Activated naive CD4-positive, alpha-beta T cell treated with anti-CD3 and anti-CD28 coated beads, Interleukin-2, amount 50 U/mL, for 72 hours (primary cell): ENCODE measurements at places on chromosomes 1 and 21.

DNA sequence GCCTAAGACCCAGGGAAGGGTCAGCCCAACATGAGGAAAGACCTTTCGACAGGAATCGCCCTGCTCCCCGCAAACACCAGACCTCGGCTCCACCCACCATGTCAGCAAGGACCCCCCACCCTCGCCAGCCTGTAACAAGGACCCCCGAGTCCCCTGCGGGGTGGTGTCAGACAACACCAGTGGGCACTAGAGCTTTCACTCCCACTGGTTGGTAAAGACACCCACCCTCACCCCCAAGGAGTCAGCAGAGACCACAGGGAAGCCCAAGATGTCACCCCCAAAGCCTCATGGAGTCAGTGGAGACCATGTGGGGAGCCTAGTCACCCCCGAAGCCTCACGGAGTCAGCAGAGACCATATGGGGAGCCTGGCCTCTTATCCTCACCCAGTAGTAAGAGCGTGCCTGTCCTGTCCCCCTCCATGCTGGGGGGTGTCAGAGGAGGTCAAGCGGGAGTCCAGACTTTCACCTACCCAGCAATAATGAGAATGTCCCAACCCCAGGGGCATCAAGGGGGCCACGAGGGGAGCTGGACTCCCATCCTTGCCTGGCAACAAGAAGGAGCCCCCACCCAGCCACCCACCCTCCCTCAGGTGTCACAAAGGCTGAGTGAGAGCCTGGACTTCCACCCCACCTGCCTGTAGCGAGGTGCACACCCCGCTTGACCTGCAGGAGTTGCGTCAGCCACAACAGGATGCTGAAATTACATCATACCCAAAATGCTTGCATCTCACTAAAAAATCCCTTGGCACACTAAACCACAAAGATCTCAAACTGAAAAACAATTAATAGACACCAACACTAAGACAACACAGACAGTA is 24.8 kb downstream of the SLC19A1 start:
- DNase-seq: no peak

DNA sequence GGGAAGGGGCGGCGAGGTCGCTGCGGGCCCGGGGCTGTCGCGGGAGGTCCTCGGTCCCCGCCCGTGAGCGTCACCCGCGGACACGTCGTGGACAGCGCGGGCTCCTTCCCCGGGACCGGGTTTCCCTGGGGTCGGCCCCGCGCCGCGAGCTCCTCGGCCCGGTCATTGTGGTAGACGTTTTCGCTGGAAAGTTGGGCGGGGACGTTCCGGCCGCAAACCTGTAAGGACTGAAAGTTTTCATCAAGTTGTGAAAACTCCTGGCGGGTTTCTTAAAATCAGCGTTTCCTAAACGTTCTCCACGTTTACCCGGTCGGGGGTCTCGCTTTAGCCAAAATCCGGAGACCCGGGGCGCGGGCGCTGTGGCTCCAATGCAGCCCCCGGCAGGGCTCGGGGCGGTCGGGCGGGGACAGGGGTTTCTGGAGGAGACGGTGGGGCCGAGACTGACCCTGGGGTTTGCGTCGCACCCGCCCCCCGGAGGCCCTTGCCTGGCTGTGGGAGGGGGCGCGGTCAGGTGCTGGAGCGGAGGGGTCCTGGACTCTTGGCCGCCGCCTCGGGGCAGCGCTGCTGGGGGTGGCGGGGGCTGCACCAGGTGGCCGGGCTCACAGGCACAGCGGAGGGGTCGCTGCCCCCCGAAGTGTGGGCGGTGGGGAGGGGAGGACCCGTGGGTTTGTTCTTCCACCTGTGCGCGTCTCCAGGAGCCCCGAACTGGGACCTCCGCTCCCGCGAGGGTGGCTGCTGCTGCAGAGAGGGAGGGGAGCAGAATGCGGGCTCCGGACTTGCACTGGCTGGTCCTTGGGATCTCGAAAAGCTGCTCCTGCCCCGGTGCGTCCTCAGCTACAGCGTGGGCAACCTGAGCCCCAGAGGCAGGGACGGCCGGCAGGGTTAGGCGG is 827 bp downstream of the PRKCZ start:
- DNase-seq: no peak

- no peak for DNase-seq
These were observed 158.8 kb downstream of the TOMM20 start for GRCh38 chr1:234969581-234970400.

GRCh38 chr1:143691400-143691891 is 280.3 kb downstream of the FAM72C start:
- DNase-seq: no peak

- DNase-seq: no peak
These were observed 126.4 kb downstream of the NEK7 start for GRCh38 chr1:198283222-198283621.

DNA sequence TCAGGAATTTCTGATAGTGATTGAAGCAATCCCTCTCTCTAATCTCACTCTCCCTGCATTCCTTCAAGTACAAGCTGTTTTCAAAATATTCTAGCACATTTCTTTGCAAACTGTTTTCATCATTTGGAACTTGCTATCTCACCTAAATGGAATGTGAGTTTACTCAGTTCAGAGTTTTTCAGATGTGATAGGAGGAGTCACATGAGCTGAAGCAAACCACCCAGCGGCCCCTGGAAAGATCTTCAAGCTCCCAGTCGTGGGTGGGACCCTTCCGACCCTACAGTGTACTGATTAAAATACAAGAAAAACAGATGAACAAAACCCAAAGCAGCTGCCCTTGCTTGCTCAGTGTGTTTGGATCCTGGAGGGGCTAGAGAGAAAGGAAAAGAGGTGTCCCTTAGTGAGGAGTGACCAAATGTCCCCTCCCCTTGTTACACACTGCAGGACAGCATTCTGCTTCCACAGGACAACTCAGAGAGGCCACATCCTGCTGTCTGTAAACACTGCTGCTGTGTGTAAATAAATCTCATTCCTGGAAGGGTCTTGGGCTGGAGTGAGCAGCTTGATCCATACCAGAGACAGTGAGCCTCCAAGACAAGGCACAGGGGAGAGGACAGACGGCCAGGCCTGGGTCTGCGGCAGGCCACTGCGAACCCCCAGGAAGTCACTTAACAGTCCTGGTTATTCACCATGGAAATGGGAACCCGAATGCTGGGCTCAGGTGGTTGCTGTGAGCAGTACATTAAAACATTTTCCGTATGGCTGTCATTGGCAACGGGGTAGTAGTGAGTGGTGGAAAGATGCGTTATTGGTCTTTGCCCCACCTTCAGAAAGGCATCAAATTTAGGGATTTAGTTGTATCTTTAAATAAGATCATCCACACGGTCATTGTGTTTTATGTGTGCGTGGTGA is 229.2 kb downstream of the RHOU start:
- DNase-seq: no peak

DNA sequence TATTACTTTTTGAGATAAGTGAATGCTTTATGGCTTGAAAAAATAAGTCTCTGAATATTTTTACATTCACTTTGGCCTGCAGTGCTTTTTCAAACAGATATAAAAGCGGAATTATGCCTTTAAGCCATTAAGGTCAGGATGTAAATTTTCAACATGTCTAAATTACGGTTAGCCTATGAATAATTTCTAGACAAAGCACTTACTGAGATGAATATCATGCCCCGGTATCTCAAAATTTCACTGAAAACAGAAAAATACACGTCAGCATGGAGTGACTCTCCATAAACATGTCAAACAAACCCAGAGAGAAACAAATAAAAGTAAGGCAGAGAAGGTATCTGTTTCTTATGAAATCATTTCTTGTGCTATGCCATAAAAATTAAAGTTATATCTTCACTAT is 853.9 kb downstream of the KCNT2 start:
- DNase-seq: no peak

GRCh38 chr21:36703123-36703522 is 4.2 kb downstream of the SIM2 start:
- peak; percentile 3 for DNase-seq

DNA sequence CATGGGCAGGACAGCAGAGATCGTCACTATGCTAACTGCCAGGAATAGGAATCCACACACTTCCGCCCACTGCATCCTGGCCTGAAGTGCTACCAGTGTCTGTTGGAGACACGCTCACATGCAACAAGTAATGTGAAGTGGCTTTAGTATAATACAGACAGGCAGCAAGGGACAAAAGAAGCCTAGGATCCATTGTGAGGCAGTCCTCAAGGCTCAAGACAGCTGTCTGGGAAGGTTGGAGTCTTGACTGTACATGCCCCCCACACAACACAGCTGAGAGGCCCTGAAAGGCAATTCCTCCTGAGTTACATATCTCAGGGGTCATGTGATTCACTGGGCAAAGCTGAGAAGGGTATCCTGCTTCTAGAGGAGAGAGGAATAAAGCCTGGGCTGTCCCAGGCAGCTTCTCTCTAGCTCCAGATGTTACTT is 39.9 kb upstream of the CD1D start:
- DNase-seq: no peak

- no peak for DNase-seq
These were observed 22.3 kb downstream of the EXO1 start for GRCh38 chr1:241870336-241870735.

DNA sequence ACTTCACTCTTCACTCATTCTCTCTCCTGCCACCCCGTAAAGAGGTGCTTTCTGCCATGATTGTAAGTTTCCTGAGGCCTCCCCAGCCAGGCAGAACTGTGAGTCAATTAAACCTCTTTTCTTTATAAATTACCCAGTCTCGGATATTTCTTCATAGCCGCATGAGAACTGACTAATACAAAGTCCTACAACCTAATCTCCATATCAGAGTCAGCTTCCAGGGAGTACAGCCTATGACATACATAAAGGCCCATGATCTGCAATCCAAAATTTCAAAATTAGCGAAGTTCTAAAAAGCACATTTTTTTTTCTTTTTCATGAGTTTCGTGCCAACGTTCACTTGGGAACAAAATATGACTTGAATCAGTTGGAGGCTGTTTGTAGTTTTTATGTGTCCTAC is 256.9 kb upstream of the DUSP10 start:
- DNase-seq: no peak

GRCh38 chr1:33880305-33880704 is 16.4 kb downstream of the HMGB4 start:
- DNase-seq: no peak

GRCh38 chr1:47554901-47555300 is 117.1 kb downstream of the FOXD2 start:
- DNase-seq: no peak

DNA sequence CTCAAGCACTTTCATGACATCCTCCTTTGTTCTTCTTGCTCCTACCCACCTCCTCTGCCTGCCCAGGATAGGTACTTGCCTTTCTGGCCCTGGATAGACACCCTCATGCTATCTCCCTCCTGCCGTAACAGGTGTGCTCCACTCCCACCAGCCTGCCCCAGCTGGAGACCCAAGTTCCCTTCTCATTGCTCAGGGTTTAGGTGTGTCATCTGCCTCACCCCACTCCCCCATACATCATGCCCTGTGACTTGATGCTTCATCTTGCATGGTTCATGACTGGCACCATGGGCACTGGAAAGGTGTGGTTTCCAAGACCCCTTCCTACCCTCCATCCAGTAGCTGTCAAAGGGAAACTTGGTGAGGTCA is 5.9 kb downstream of the RHEX start:
- no peak for DNase-seq

GRCh38 chr1:156767879-156768604 is 707 bp downstream of the PRCC start:
- DNase-seq: peak; percentile 26

DNA sequence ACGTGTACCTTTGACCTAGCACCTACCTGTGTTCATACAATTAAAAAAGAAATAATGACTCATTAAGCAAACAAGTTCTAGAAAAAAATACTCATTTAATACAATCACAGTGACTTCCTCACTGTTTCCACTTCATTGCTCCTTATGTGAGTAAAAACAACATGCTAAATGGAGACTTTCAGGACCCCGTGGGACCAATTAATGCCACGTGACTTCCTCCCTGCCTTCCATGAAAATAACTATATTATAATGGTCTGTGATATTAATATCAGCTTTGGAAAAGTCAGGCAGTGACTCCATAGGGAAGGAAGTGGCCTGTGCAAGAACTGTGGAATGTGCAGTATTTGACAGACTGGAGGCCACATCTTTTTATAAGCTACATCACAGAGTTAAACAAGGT is 337.8 kb downstream of the HLX start:
- no peak for DNase-seq

DNA sequence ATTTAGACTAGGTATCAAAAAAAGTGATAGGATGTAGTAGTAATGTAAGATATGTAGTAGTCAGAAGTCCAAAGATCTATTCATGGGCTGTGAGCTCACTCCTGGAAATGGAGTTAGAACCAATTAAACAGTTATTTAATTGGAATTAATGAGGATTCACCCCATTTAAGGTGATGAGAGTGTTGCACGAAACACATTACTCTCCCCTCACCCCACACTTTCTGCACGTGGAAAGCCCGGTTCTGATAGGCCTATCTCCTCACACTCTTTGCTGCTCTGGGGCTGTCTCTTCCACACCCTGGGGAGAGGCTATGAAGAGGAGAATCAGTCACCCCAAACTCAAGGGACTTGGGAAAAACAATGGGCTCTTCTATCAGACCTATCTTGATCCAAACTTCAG is 126.4 kb downstream of the HMGB4 start:
- no peak for DNase-seq

DNA sequence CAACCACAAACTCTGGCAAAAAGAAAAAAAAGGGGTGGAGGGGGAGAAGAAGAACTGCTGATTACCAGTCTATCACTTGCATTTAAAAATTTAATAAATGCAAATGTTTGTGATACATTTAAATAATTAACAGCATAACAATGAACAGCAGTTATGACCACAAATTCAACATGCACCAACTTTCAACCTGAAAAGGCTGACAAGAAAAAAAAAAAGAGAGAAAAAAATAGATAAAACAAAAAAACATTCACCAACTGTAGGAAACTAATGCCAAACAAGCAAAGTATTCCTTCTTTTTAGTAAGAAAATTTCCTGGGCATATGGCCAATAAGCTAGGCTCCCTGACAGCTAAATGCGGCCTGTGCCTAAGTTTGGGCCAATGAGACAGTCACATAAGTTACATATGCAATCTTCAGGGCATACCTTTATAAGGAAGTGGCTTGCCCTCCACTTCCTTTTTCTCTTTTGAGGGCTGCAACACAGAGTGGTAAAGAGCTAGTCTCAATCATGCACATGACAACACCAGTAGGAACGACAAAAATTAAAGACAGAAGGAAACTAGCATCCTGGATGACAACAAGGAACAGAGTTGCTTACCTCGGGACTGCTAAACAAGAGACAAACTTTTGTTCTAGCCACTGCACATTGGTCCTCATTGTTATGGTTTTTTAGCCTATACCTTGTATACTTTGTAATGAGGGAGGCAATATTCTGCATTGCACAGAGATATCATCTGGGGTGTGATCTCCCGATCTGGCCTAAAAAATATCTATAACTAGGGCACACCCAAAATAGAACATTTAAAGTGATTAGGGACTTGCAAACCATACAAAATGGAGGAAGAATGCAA is 24.2 kb upstream of the PHTF1 start:
- DNase-seq: peak; percentile 25

GRCh38 chr1:119940697-119941096 is 44.4 kb upstream of the ADAM30 start:
- DNase-seq: no peak
